ENCODE measurements at places on chromosomes 5 and 9. TPM values are rescaled to one million over a fixed set of nuclear protein-coding genes. Genes with fewer than 3 reads are reported as not detected.

Gene MRPS27
- total RNA-seq: 58.4 TPM

Gene MAMDC4
- total RNA-seq: 15.4 TPM

Gene RXFP3
- not detected for total RNA-seq

Gene IFNA2
- not detected for total RNA-seq

Gene ASS1
- total RNA-seq: 2.1 TPM

Gene OTULINL
- 36.3 TPM for total RNA-seq

Gene NR5A1
- total RNA-seq: not detected

Gene NDUFS4
- total RNA-seq: 53.0 TPM

Gene IFNA10
- total RNA-seq: not detected

Gene INSL4
- not detected for total RNA-seq

Data from T-helper 2 cell treated with Interferon-gamma antibody and Interleukin-4, amounts not matched to agents 100 ng/mL and 5 ng/mL, for 36 hours (primary cell).